HS-5 (cell line): ENCODE measurements at places on chromosomes 2 and 18.

DNA sequence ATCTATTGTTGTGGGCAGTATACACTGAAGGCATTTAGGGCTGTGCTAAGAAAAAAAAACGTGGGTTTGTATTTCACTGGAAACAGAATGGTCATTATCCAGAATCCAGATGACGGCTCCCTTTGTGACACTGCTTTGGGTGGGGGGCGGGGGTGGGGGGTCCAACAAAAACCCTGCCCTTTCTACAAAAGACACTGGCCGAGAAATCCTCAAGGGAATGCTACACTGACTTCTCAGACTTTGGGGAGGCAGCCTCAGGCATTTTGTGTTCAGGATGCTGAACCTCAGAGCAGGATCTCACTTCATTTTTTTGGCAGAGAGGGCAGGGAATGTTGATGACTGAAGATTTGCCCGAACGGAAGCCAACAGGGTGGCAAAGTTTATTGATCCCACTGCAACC, 417.1 kb downstream of the HRH4 start:
- no peak for DNase-seq

- DNase-seq, result no peak
These were observed 7.1 kb downstream of the FBXO15 start for GRCh38 chr18:74140582-74140981.

DNA sequence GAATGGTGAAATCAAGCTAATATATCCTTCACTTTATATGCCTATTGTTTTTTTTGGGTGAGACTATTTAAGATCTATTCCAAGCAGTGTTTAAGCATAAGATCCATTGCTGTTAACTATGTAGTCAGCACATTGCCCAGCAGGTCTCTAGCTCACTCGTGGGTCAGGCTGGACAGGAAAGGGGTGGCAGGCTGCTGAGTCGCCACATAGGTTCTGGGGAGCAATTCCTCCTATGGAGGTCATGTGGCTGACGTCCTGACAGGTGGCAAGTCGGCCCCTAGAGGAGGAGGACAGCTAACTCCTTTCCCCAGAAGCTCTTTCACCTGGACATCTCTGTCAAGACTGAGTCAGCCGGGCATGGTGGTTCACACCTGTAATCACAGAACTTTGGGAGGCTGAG, 13.9 kb upstream of the RAB31 start:
- DNase-seq, result no peak

DNA sequence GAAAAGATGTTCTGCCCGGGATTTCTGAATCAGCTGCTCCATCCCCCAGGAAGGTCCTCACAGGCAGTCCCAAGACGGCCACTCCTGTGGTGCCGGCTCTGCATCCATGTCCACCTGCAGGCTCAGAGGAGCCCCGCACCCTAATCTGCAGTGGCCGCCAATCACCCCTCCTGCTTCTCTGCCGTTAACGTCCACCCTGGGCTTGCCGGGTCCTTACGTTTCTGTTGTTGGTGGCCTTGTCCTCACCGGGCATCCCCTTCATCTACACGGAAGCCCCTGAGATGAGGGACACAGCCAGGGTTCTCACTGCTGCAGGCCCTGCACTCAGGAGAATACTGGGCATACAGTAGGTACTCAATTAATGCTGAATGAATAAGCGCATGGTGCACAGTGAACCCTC, 131.5 kb upstream of the SNTG2 start:
- DNase-seq, result no peak

- no peak for DNase-seq
These were observed 722.6 kb downstream of the METTL4 start for GRCh38 chr18:1848716-1849115.

GRCh38 chr2:7243276-7243675, 326.1 kb downstream of the RNF144A start:
- no peak for DNase-seq

- no peak for DNase-seq
These were observed 63.0 kb upstream of the CYP1B1 start for GRCh38 chr2:38138996-38139395.

DNA sequence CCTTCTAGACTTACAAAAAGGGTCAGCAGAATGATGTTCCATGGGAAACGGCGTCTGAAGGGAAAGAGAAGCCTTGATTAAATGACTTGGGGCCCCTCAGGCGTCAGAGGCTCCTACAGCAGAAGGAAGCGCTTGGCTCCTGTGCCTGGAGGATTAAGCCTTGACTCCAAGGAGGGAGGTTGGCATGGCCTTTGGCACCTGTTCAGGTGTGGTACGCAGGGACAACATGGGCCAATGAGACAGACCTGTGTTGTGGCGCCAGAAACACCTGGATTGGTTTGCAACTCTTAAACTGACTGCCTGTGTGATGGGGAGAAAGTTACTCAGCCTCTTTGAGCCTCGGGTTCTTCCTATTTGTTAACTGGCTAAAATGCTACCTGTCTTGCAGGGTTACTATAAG, 7.6 kb downstream of the PNKD start:
- no peak for DNase-seq

DNA sequence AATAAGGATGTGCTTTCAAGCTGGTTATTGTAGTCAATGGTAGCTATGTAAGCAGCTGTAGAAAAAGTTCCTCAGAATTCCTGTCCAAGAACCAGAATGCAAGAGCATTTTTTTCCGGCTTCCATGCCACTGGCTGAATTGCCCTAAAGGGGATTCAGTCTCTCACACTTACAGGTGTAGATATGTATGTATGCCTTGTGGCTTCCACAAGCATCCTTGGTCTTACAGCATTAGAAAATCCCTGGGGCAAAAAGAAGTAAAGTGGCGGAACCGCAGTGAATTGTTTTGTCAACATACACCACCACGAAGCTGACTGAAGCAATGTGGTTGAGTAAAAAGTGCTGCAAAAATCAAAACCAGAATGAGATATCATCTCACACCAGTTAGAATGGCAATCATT, 54.6 kb downstream of the FANCL start:
- DNase-seq, result no peak

DNA sequence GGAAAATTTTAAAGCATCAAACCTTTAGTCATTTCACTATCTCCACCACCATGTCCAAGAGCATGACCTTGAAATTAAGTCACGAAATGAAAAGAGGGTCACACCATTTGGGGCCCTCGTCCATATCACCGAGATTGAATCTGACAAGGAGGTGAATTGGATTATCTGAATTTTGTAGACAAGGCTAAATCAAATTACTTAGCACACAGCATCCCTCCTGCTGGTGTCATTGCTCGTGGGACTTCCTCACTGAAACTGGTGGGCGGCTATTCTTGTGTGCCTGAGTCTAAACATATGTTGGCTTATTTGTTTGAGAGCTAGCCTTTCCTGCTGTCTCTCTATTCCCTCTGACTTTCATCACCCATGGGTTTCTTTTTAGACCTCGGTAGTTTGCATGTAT, 64.6 kb upstream of the CNGA3 start:
- DNase-seq, result no peak

DNA sequence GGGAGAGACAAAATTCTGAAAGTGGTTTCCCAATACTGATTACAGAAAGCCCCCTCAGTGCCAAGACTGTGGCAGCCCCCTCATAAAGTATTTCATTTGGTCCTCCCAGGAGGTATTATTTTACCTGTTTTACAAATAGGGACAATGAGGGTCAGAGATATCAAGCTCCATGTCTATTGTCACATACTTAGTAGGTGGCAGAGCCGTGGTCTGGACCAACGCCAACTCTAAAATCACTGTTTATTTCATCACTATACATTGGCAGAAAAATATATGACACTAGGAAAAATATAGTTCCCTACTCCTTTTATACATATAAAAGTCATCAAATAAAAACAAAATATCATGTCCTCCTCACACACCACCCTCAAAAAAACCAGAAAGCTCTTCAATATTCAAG, 68.6 kb downstream of the DHRS9 start:
- no peak for DNase-seq

- DNase-seq, result no peak
These were observed 187.2 kb upstream of the HS6ST1 start for GRCh38 chr2:128505575-128506526.

DNA sequence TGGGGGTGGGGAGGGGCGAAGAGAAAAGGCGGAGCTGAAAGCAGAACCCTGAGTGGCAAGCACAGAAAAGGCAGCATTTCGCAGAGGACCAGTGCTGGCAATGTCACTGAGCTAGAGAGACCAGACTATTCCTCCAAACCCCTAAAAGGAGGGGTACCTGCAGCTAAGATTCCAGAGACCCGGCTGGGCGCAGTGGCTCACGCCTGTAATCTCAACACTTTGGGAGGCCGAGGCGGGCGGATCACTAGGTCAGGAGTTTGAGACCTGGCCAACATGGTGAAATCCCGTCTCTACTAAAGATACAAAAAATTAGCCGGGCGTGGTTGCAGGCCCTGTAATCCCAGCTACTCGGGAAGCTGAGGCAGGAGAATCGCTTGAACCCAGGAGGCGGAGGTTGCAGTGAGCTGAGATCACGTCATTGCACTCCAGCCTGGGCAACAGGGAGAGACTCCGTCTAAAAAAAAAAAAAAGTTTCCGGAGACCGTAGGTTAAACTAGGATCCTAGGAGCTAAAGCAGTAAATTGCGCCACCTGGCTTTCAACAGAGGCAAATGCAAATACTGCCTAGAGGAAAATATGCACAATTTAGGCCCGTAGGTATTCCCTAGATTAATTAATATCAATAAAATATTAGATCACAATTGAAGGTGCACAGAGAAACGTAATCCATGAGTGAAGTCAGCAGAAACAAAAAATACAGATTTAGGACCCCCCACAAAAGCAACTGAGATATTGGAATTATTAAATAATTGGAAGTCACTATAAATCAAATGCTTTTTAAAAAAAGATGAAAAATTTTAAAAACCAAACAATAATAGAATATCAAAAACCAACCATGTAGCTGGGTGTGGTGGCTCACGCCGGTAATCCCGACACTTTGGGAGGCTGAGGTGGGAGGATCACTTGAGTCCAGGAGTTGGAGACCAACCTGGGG, 4.9 kb downstream of the UCN start:
- peak; percentile 47 for DNase-seq

- DNase-seq, result no peak
These were observed 37.8 kb downstream of the FAM168B start for GRCh38 chr2:131055169-131056065.
